ENCODE measurements at places on chromosomes 11 and 22.

GRCh38 chr22:27461470-27461869, 340.1 kb downstream of the MN1 start:
- peak; percentile 99 for DNase-seq

DNA sequence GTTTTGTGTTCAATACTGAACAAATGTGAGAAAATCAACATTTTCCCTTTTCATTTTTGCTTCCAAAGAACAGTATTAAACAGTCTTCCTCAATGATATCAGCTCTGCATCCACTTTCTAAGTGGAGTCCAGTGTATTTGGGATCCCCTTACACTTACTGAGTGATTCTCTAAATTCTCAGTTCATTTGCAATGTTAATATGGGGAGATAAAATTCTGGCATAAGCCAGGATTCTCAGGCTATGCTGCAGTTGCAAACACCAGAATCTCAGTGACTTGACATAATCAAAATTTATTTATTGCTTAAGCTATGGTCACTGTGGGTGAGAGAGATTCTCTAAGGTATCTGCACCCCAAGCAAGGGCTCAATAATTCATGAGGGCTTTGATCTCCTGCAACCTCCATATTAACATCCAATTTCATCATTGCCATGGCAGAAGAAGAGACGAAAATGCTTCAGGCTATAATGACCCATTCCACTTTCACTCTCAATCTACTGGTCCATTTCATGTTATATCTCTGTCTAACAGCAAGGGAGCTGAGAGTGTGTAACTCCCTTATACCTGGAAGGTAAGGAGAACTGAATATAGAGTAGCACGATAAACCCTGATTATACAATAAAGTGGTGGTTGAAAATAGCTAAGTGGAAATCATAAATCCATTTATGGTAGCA, 64.1 kb upstream of the CARD18 start:
- no peak for DNase-seq

- DNase-seq, result peak; percentile 74
These were observed 50.4 kb downstream of the GDPD4 start for GRCh38 chr11:77250881-77251640.

DNA sequence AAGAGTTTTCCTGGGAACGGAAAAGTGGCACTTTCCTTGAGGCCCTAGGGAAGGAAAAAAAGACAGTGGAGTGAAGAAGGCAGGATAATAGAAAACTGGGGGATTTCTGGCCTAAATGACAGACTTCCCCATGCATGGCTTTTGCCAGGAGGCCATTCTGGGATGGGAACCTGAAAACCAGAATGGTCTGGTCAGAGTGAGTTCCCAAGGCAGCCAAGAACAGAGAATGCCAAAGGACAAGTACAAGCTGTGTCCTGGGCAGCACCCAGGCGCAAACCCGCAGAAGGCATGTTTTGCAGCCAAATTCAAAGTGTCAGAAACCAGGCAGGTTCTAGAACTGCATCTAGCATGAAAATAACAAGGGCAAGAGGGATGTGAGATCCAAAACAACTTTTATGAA, 162.4 kb downstream of the SPON1 start:
- no peak for DNase-seq

DNA sequence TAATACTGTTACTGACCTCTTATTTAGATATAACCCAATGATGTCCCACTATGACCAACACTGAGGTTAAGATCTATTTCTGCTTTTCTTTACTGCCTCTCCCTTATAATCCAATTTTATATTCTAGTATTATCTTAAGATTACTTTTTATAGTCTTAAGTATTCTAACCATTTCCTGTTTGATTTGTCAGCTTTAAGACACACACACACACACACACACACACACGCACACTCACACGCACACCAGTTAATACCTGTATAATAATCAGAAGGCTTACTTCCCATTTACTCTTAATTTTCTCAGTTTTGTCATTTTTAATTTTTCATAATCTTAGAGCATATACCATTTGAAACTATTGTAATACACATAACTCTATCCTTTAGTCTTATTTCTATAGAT, 226.0 kb upstream of the C11orf87 start:
- peak; percentile 56 for DNase-seq

- DNase-seq, result peak; percentile 81
These were observed 4.2 kb downstream of the MYRF start for GRCh38 chr11:61756452-61757212.

- no peak for DNase-seq
These were observed 638.5 kb downstream of the NELL1 start for GRCh38 chr11:21307874-21308273.

- peak; percentile 75 for DNase-seq
These were observed 106.2 kb downstream of the ETS1 start for GRCh38 chr11:128481135-128481534.

DNA sequence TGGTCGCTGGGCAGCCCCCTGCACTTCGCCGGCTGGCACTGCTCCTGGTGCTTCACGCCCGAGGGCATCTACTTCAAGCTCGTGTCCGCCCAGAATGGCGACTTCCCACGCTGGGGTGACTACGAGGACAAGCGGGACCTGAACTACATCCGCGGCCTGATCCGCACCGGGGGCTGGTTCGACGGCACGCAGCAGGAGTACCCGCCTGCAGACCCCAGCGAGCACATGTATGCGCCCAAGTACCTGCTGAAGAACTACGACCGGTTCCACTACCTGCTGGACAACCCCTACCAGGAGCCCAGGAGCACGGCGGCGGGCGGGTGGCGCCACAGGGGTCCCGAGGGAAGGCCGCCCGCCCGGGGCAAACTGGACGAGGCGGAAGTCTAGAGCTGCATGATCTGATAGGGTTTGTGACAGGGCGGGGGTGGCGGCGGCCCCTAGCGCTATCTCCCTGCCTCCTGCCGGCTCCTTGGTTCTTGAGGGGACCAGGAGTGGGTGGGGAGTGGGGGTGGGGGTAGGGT, 13.5 kb upstream of the MIEF1 start:
- DNase-seq, result no peak

DNA sequence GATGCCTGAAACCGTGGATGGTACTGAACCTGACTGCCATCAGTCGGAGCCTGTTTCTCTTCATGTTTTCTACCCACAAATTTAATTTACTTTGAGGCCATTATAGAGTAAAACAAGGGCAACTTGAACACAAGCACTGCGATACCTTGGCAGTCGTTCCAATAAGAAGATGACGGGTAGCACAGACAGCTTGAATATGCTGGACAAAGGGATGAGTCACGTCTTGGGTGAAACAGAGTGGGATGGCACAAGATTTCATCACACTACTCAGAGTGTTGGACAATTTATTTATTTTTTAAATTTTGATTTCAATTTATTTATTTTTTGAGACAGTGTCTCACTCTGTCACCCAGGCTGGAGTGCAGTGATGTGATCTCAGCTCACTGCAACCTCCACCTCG, 5.7 kb downstream of the DIXDC1 start:
- peak; percentile 29 for DNase-seq

DNA sequence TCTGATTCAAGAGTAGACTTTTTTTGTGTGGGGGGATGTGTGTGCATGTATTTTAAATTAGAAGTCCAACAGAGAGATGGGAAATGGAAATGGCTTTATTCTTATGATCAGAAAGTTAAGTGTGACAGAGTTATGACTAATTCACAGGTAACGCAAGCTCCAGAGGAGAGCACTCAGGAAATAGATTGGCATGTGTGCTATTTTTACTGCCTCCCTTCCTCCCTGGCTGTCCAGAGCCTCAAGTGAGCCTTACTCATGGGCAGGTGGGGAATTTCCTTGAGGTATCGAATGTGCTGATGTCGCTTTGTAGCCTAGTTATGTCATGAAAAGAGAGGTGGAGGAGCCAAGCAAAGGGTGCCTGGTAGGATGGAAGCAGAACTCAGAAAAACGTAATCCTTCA, 70.3 kb upstream of the BDNF start:
- DNase-seq, result peak; percentile 16

- peak; percentile 57 for DNase-seq
These were observed 13.0 kb downstream of the MAML2 start for GRCh38 chr11:96329855-96330510.

- peak; percentile 26 for DNase-seq
These were observed 375.9 kb downstream of the GUCY1A2 start for GRCh38 chr11:106642331-106642730.

DNA sequence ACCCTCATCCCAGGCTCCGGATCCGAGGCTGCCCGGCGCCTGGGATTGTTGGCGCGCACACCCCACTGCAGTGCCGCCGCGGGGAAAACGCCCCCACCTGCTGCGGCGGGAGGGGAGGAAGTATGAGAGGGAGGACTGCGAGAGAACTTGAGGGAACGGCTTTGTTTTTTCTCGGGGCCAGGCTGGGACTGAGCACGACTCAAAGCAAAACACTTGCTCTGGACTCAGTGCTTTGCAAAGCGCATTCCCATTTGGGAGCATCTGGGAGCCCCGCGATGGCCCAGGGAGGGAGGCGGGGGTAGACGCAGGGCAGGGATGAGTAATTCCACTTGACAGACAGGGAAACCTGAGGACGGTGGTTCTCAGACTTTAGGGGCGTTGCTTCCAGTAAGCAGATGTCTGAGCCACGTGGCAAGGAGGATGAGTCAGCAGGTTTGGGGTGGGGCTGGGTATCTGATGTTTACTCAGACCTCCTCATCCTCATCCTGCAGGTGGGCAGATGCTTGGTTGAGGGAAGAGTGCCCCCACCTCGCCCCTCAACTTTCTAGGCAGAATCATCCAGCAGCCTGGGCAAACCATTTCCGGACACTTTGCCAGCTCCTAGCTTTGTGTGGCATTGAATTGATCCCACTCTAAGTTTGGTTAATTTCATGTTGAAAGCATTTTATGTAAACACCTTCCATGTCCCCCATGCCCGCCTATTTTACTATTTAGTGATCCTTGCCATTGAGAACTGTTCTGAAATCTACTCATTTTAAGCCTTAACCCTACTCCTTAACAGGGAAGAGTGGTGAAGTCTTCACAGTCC, 1.5 kb downstream of the MIAT start:
- peak; percentile 94 for DNase-seq

All from fibroblast of skin of right biceps (primary cell).